ENCODE measurements at places on chromosomes 12 and 14.

GRCh38 chr14:53325176-53325806, 172.2 kb upstream of the DDHD1 start:
- no peak for DNase-seq

GRCh38 chr12:14834509-14834908, 8.8 kb downstream of the ART4 start:
- no peak for DNase-seq

DNA sequence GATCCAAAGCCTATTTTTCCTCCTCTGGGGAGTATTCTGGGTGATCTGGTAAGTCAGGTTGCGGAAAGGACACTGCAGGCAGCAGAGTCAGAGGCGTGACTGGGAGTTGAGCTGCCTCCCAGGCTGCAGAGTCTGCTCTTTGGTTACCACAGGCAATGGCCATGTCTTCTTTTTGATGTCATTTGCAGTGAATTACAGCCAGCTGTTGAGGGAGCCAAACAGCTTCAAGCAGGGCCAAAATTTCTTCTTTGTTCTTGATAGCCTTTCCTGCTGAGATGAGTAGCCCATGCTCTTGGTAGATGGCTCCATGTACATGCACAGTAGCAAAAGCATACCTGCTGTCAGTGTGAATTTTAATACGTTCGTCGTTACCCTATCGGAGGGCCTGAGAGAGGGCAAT, 116.6 kb upstream of the PZP start:
- DNase-seq, result no peak

GRCh38 chr12:114949058-114949820, 265.3 kb upstream of the TBX3 start:
- no peak for DNase-seq

DNA sequence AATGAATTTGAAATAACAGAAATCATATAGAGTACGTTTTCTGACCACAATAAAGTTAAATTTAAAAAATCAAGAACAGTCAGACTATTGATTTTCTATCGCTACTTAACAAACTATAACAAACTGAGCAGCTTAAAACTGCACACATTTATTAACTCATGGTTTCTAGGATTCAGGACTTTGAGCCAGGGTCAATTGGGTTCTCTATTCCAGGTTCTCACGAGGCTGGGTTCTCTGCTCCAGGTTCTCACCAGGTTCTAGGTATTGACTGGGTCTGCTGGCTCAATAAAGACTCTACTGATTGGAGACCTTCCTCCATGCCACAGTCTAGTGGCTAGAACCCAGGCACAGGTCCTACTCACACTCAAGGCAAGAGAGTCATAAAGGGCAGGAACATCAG, 22.8 kb downstream of the ABCC9 start:
- DNase-seq, result no peak

DNA sequence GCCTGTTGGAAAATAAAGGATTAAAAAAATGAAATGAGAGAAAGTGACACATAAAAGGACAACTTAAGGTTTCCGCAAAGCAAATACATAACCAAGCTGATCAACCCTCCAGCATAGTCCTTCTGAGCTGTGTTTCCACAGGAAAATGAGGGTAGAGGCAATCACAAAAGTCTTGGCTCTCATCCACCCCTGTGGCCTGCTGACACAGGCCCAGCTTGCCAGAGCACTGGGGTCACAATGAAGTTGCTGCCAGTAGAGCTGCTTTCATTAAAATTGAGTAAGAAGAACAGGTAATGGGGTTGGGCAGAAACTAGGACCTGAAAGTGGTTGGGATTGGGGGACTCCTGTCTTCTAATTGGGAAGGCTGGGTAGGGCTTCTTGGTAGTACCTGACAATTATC, 65.9 kb downstream of the RERG start:
- DNase-seq, result no peak

GRCh38 chr14:65789363-65789762, 376.8 kb downstream of the FUT8 start:
- DNase-seq, result peak; percentile 24

DNA sequence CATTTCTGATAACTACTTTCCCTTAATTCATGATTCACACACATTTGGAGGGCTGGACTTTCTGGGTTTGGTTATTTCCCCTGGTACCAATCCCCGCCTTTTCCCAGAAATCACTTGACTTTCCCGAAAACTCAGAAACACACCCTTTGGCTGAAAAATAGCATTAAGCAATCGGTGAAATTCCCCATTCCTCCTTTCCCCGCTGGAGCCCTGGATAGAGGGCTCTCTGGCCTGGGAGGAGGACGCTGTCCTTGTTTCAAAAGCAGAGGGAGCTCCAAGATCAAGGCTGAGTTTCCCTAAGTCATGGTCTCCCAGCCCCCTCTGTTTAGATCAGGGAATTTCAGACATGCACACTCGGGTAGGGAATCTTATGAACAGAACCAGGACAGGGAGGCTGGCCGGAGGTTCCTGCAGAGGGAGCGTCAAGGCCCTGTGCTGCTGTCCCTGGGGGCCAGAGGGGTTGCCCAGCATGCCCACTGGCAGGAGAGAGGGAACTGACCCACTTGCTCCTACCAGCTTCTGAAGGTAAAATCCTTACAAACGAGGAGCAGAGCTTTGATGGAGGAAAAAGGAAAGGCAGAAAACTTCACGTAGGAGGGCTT, at the start of gene C1S:
Gene C1S, plus strand, starts transcription at position 366 of the 602 bp plus-strand sequence. CDS start 1,195 bp downstream, outside the sequence.
- DNase-seq, result peak; percentile 97

- peak; percentile 93 for DNase-seq
Observed at GRCh38 chr12:15757553-15758255, 31.5 kb downstream of the EPS8 start.

DNA sequence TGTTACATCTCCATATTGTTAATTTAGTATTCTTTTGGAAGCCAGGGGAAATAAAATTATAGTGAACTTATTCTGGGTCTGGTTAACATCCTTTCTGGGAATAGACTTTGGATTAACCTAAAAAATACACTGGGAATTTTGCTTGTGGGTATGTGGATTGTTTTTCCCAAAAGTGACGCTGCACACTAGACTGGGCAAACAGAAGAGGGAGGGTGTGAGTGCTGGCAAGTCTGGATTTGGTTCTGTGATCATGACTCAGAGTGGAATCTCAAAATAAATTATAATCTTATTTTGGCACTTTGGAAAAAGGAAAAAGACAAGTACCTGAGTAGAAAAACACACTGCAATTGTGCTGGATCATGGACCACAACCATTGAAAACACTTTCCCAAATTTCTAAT, 15.2 kb upstream of the LUM start:
- DNase-seq, result no peak

GRCh38 chr14:23639891-23640523, 3.8 kb downstream of the DHRS2 start:
- DNase-seq, result peak; percentile 28

GRCh38 chr12:110862329-110862728, 15.5 kb downstream of the CCDC63 start:
- no peak for DNase-seq

DNA sequence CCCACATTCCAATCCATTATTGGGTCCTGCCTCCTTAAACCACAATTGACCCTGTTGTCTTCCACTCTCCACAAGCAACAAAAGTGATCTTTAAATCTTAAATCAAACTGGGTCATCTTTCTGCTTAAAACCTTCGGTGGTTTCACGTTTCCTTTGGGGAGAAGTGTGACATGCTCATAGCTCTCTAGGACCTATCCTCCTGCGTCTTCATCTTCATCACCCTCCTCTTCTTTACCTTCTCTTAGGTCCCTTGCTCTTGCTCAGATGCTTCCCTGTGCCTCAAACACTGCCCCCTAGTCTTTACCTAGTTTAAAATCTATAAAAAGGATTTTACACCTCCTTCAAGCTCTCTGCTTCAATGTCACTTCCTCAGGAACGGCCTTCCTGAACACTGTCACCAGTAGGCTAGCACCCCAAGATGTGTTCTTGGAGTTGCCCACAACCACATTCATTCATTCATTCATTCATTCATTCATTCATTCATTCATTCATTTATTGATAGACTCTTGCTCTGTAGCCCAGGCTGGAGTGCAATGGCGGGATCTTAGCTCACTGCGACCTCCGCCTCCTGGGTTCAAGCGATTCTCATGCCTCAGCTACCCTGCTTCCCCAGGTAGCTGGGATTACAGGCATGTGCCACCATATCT, 46.8 kb downstream of the GALNT4 start:
- no peak for DNase-seq

- no peak for DNase-seq
Observed at GRCh38 chr12:48118284-48118871, 786 bp upstream of the PFKM start.

DNA sequence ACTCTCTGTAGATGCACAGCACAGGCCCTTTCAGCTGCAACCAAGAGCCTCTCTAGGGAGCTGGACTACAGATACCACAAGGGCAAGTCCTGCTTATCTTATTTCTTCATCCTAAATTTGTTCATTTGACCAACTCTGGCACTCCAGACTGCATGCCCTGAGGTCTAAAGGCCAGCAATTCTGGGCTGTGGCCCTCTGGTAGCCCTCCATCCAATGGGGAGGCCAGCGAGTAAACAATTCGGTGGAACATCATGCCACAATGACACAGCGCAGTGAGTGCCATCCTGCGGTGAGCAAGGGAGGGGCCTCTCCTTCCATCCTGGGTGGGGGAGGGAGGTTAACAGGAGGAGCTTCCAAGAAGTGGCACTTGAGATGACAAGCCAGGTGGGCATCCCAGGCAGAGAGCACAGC, 652 bp upstream of the SELPLG start:
- no peak for DNase-seq

- DNase-seq, result peak; percentile 14
Observed at GRCh38 chr14:55333711-55334485, 62.7 kb downstream of the FBXO34 start.

GRCh38 chr12:50039151-50039835, 14.0 kb upstream of the RACGAP1 start:
- DNase-seq, result peak; percentile 77

DNA sequence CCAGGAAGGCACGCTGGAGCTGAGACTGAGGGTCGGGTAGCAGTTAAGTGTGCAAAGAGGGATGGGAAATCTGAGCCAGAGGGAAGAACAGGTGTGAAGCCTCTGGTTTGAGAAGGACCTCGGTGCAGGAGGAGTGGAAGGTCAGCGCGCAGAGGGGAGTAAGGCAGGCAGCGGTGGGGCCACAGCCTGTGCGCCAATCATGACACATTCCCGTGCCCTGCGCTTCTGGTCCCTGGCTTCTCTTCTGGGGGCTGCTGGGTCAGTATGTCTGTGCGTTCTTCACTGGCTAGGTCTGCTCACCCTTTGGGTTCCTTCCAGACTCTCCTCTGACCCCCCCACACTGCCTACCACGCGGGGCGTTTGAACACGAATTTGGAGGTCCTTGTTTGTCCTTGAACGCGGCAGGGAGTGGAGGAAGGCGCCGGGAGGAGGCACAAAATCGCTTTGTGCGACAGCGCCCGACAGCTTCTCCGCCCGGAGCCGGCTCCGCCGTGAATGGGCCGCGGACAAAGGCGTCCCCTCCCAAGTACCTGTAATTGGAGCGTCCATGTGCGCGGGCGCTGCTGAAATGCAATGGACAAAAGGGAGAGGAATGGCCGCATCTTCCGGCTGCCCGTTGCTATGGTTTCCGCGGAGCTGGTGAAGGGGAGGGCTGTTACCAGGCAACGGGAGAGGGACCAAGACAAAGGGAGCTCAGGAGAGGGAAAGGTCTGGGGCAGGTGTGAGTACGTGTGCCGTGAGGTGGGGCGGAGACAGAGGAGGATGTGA, 207.2 kb upstream of the SRRM4 start:
- DNase-seq, result no peak

- peak; percentile 49 for DNase-seq
Observed at GRCh38 chr12:56160193-56160763, 2.1 kb downstream of the MYL6 start.

GRCh38 chr12:125201940-125202339, 136.7 kb downstream of the AACS start:
- DNase-seq, result no peak

DNA sequence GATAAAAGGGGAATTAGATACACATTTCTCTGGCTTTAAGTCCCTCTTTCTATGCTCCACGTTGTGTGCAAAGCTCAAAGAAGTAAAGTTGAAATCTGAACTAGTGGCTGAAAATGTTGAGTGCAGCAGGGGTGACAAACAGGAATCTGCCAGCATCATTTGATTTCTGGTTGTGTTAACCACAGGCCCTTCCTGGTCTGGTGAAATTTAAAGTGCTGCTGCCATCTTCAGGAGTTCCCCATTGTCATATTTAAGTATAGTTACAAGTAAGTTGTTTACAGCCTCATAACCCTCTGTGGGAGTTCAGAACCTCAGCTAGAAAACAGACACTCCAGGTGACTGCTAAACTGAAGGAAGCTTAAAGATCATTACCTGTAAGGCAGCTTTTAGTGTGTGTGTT, 90.9 kb upstream of the CCDC196 start:
- DNase-seq, result no peak

DNA sequence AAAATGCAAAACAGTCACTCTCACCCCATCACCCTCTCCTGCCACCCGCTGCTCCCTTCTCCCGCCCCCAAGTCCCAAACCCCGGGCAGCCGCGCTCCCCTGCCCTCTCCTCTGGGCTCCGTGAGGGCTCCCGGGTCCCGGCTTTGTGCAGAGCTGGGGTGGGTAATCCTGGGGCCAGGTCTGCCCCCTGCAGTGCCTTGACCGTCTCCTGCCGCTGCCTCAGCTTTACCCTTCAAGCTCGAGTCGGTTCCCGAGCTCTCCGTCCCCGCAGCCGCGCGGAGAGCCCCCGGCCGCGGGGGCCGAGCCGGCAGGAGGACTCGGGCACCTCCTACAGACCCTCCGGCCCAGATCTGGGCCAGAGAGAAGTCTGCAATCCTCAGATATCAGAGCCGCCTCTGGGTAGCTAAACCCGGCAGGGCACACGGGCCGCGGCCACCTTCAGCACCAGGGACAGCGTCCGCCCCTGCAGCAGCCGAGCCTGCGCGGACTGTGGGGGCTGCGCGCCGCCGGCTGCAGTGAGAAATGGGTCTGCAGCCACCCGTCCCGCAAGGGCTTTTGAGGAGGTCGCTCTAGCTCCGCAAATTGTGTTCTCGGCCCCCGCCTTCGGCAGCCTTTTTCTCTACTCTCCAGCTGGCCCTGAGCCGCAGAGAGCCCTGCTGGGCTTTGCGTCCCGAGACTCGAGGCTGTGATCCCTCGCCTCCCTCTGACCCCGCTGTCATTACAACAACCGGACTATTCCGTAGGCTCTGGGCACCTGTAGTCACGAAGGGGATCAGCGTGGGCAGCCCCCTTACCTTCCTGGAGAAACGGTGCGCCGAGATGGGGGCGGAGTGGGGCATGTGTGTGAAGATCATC, 1.2 kb downstream of the PRMT8 start:
- DNase-seq, result peak; percentile 53

DNA sequence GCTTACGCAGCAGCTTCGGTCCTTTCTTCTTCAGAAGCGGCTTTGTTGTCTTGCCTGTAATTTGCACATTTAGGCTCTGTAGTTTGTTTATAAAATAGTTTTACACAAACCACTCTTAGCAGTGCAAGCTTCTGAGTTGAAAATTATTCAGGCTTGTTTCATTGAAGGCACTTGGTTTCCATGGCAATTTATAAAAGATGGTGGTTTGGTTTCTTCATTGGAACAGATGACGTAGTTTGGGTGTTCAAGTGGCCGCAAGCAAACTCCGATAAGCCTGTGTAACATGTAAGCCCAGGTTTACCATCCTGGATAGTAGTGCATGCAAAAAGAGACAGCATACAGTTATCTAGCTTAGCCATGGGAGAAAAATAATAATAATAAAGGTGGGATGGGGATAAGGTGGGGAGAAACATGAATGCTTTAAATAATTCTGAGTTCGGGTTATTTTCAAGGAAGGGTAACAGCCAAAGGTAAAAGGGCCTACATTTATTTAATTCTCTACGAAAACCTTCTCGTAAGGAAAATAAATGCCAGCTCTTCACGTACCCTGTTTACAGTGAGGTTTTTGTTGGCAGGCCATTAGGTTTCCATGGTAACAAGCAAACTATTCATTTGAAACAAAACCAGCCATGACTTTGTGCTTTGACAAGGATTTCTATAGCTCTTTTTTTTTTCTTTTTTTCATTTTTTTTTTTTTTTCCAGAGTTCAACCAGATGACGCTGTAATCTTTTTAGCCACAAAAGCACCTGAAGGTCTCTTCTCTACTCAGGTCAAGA, 189.6 kb upstream of the RPL10L start:
- DNase-seq, result no peak
